ENCODE measurements at places on chromosomes 2 and 18.

- DNase-seq, result no peak
These were observed 143.3 kb downstream of the PDE1A start for GRCh38 chr2:182283512-182283911.

- DNase-seq, result no peak
These were observed 69.5 kb downstream of the MYOM1 start for GRCh38 chr18:3150274-3150673.

DNA sequence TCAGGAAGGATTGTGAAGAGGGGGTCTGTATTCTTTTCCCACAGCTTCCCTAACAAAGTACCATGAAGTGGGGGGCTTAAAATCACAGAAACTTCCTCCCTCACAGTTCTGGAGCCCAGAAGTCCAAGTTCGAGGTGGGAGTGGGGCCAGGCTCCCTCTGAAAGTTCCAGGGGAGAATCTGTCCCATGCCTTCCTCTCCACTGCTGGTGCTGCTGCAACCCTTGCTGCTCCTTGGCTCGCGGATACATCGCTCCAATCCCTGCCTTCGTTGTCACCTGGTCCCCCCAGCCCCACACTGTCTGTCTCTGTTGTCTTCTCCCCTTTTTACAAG, 134.1 kb downstream of the DDX1 start:
- DNase-seq, result no peak

- DNase-seq, result no peak
These were observed 20.3 kb downstream of the RASGRP3 start for GRCh38 chr2:33496726-33497125.

GRCh38 chr2:227789803-227790202, 23.8 kb upstream of the CCL20 start:
- no peak for DNase-seq

GRCh38 chr18:79685281-79685680, 5.7 kb downstream of the CTDP1 start:
- DNase-seq, result no peak

GRCh38 chr2:103008586-103008985, 246.8 kb downstream of the TMEM182 start:
- no peak for DNase-seq

DNA sequence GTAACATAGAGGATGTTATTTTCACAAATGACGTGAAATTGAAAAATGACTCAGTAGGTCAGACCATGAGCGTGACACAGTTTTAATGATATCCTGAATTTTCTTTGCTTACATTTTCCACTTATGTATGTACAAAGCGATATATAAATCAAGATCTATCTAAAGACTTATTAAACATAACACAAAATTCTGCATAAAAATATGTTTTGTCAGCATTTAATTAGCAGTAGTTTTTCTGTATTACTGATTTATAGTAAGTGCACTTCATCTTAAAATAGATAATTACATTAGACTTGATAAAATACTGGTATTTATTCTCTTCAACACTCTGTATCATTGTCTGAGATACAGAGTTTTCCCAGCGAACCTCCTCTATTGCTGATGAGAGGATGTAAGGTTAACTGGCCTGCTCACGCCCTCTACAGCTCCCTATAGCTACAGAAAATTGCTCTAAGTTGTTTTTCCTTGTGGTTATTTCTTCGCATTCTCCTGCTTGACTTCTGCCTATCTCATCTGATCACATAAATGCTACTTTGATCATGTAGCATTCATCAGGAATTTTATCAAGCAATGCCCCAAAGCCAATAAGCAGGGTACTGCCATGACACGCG, 548.8 kb upstream of the REG3G start:
- no peak for DNase-seq

DNA sequence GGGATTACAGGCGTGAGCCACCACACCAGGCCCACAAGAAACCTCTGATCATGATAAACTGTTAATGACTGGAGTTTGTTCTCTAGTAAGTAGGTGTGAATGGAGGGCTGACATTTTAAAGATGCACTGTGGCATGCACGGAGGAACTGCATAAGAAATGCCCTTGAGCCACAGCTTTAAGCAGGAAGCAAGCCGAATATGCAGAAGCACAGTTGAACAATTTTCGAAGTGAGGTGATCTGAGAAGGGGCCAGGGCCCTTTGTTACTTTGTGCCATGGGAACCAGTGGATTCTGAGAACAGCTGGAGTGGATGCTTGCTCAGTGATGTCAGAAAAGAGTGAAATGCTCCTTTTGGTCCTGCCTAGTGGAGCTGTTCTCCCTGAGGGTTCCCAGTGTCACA, 16.3 kb downstream of the FECH start:
- DNase-seq, result no peak

GRCh38 chr2:70145851-70146739, 44.7 kb downstream of the C2orf42 start:
- no peak for DNase-seq

- no peak for DNase-seq
These were observed 1.2 kb downstream of the WNT10A start for GRCh38 chr2:218881744-218882460.

DNA sequence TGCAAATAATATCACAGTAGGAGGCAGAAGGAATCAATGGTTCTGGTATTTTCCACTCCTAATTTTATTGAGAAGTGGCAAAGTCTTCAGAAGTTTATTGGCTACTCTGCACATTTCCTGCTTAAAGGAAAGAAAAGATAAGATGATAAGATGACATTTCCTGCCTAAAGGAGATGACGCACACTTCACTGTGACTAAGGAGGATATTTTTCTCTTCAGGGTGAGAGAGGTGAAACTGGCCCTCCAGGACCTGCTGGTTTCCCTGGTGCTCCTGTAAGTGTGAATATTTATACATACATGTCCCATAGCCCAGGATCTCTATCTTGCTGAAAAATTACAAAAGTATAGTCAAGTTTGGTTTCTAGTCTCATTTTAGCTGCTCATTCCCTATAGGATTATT, 27.9 kb downstream of the COL3A1 start:
- DNase-seq, result no peak

DNA sequence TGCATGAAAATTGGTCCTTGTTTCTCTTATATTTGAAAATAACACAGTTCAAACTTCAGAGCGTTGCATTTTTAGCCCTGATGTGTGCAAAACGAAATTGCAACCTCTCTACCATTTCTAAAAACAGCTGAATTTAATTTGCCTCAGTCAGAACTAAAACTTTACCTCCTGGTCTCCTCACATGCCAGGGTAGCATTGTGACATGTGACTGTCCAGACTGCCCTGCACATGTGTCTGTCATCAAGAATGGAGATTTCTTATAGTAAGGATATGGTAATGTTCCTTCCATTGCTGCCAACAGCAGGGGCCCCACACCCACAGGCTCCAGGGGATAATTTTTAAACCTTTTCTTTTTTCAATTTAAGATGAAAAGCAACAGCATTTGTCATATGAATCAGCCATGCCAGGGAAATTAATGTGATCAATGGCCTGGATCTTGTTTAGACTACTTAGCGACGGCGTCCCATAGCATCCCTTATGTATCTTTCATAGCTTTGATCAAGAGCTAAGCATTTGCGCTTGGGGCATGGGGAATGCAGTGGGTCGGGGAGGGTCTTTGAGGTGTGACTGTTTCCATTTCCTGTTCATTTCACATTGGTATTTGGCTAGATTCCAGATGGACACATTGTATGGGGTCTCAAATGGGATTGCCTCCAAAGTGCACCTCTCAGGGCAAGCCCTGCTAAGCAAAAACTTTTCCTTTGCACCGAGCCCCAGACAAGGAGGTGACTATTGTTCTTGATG, 92.4 kb upstream of the RASGRP3 start:
- DNase-seq, result no peak

GRCh38 chr2:230956827-230957755, 32.0 kb upstream of the GPR55 start:
- DNase-seq, result no peak

DNA sequence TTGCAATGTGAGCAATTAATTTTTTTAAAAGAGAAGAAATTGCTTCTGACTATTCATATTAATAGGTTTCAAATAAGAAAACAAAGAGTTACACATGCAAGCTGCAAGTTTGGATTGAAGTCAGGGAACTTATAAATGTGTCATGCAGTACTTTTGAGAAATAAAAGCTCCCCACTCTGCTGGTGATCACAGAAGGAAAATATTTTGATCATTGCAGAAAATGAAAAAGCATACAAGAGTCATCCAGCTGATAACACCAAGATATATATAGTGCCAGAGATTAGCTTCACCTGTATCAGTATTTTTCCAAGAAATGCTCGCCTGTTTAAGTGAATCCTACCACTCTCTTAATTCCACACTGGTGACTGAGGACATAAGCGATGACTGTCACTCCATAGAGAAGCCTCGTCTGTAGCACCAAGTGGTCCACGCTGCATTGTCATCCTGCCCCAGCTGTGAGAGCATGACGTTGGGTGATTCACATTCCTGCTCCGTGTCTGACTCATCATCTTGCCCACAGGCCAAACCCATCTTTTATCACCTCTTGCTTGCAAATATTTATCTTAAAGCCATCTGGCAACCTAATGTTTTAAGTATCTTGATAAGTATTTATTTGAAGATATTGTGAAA, 178.0 kb downstream of the ASXL3 start:
- DNase-seq, result no peak

- DNase-seq, result no peak
These were observed 108.7 kb downstream of the DPP10 start for GRCh38 chr2:114550895-114551793.

- DNase-seq, result no peak
These were observed 11.4 kb downstream of the THNSL2 start for GRCh38 chr2:88181511-88181910.

- DNase-seq, result no peak
These were observed 158.4 kb downstream of the UBE2E3 start for GRCh38 chr2:181138816-181139215.

GRCh38 chr2:170554278-170554955, 160.7 kb upstream of the SP5 start:
- no peak for DNase-seq

- DNase-seq, result no peak
These were observed 5.3 kb downstream of the GPC1 start for GRCh38 chr2:240440704-240441320.

DNA sequence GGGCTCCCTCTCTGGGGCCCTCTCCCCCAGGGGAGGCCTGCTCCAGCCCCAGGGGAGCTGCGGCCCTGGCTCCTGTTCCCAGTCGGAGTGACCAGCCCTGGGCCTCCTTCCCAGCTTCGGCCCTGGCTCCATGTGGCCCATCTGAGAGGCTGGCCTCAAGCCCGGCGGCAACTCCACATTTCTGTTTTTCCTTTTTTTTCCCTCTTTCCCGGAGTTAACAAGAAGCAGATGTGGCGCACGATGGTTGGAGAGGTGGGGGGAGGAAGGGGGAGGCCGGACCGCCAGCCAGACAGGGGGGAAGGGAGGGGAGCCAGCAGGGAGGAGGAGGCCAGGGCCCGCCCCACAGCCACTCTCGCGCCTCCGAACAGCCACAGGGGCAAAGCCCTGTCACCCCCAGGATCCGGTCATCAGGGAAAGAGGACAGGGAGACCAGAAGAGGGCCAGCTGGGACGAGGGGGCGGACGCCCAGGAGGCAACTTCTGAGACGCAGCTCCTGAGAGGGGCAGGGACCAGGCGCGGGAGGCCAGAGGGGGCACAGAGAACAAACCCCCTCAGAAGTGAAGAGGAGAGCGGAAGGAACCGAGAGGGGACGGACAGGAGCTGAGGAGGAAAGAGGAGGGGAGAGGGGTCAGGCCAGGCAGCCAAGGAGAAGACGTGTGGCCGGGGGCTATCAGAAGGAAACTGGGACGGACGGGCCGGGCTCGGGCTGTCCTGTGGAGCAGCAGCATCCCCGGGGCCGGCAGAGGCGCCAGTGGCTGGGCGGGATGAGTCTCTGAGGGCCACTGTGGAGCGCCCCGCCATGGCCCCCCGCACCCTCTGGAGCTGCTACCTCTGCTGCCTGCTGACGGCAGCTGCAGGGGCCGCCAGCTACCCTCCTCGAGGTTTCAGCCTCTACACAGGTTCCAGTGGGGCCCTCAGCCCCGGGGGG, at the start of gene EMILIN1:
Gene EMILIN1 (plus strand): TSS at position 349 of the 928 bp plus-strand sequence. CDS start 451 bp downstream, at position 800.
- DNase-seq, result no peak

DNA sequence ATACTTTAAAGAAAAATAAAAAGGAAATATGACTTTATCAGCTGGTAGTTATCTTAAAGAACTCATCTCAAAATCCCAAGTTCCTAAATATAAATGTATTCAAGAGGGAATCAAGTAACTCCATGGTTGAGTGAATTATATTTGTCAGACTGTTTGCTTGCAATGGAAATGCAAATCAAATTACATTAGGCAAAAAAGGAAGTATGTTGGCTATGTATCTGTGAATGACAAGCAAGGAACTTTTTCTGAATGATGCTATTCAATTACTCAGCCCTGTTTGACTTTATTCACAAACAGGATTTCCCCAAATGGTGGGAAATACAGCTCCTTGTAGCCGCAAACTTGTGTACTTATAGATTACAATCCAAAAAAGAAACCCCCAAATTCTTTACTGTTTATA, 309.1 kb downstream of the ARL6IP6 start:
- DNase-seq, result no peak

DNA sequence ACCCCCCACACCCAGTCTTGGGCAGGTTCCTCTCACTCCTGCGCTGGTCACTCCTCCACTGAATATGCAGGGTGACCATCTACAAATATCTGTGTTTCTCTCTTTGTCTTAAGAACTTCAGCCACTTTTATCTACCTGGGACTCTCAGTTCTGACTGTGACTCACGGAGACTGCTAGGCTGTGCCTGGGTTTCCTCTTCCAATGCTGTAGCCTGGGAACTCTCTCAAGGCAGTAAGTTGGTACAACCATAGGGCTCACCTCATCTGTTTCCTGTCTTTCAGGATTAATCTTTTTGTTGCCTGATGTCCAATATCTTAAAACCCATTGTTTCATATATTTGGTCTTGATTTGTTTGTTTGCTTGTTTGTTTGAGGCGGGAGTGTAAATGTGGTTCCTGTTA, 47.2 kb upstream of the ZNF396 start:
- DNase-seq, result no peak

- DNase-seq, result no peak
These were observed 152.7 kb upstream of the SPHKAP start for GRCh38 chr2:228334180-228334579.

GRCh38 chr18:767084-767882, 44.8 kb downstream of the YES1 start:
- DNase-seq, result no peak

DNA sequence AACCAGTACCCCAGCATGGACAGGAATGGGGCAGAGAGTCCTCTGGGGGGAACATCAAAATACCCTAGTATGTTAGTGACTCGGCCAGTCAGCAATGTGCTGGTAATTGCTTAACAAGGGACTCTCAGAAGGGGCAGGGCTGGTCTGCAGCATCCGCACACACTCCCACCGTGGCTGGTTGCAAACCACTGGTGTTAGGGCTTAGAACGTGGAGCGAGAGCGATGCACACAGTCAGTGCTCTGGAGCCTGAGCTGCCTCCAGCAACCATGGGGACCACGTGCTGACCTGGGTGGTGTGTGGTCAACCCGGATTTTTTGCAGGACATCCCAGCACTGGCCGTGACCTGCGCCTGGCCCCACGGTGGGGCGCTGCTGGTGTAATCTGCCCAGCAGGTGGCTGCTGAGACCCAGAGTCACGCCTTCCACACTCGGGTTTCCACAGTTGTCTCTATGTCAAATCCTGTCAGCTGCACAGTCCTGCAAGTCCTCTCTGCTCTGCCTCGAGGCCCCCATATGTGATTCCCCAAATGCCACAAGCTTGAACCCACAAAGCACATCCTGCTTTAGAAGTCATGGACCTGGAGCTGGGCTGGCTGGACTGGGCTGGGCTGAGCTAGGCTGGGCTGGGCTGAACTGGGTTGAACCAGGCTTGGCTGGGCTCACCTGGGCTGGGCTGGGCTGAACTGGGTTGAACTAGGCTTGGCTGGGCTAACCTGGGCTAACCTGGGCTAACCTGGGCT, 50.6 kb upstream of the GPC1 start:
- DNase-seq, result no peak

GRCh38 chr2:235510318-235510717, 16.5 kb downstream of the AGAP1 start:
- no peak for DNase-seq

Measured in naive B cell (primary cell).